ENCODE measurements at places on chromosomes 6 and 20.

GRCh38 chr6:43243664-43244321 lies 512 bp downstream of the TTBK1 start:
- no peak for DNase-seq

- peak; percentile 75 for DNase-seq
These were observed 33.0 kb downstream of the METTL24 start for GRCh38 chr6:110325197-110325596.

DNA sequence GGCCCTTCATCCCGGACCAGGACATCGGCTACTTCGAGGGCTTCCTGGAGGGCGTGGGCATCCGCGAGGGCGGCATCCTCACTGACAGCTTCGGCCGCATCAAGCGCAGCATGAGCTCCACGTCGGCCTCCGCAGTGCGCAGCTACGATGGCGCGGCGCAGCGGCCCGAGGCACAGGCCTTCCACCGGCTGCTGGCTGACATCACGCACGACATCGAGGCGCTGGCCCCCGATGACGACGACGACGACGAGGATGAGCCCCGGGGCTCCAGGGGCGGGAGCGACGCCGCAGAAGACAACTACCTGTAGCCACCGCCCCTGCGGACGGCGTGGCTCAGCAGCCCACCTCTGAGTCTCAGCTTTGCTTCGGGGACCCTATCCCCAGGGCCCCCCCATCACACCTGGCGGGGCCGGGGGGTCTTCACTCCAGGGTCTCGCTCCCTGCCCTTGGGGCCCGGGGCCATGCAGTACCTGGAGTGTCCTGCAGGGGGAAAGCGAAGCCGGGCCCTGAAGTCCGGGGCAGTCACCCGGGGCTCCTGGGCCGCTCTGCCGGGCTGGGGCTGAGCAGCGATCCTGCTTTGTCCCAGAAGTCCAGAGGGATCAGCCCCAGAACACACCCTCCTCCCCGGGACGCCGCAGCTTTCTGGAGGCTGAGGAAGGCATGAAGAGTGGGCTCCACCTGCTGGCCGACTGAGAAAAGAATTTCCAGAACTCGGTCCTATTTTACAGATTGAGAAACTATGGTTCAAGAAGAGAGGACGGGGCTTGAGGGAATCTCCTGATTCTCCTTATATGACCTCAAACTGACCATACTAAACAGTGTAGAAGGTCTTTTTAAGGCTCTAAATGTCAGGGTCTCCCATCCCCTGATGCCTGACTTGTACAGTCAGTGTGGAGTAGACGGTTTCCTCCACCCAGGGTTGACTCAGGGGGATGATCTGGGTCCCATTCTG lies 20.8 kb upstream of the HCK start:
- peak; percentile 83 for DNase-seq

GRCh38 chr20:9439806-9440205 lies 74.6 kb upstream of the LAMP5 start:
- DNase-seq, result no peak
